ENCODE measurements at places on chromosomes 5 and 9. TPM values are rescaled to one million over a fixed set of nuclear protein-coding genes. Genes with fewer than 3 reads are reported as not detected.

- DNase-seq: no peak
These were observed 85.5 kb downstream of the DCP2 start for GRCh38 chr5:113061846-113062780.

The UGT3A1 gene
- total RNA-seq: not detected

The ETF1 gene
- total RNA-seq: 69.2 TPM

DNA sequence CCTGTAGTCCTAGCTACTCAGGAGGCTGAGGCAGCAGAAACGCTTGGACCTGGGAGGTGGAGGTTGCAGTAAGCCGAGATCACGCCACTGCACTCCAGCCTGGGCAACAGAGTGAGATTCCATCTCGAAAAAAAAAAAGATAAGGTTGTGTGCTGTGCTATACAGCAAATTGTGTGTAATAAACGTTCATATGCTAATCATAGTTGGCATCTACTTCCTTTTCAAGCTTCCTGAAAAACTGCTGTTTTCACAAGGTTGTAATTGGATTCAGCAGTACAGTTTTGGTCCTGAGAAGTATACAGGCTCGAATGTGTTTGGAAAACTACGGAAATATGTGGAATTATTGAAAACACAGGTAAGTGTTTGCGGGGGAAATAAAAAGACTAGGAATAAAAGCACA is 25.5 kb downstream of the OTULINL start:
- DNase-seq: no peak

The PTGER4 gene
- 18.2 TPM for total RNA-seq

DNA sequence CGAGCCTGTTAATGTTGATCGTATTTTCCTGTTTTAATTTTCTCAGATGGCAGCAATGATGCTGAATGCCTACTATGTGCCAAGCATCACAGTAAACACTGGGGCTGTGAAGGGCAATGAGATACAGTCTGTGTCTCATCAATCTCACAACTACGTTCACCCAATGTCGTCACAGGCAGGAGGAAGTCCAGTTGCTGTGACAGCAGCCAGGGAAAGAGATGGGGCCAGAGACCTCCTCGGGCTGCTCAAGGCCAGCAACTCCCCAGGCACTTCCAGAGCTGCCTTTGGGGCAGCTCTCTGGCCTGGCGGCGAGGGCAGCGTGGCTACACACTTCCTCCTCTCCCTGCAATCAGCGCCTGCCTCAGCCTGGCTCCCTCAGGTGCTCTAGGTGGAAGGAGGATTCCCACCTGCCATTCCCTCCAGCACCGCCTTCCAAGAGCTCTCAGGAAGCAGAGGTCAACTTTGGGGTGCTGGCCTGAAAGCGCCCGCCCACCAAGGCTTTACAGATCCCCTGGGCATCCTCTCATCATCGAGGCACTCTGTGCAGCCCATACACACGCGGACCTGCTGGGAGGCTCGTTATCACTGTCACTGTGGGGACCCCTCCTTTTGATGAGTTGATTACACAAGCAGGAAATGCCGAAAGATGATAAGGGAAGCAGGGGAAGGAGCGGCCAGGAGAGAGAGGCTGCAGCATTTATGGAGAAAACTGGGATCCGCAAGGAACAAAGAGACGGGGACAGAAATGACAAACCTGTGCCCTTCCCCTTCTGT is 159.2 kb downstream of the ZDHHC21 start:
- DNase-seq: no peak

- DNase-seq: no peak
These were observed 562.8 kb upstream of the C9orf72 start for GRCh38 chr9:28136113-28136512.

DNA sequence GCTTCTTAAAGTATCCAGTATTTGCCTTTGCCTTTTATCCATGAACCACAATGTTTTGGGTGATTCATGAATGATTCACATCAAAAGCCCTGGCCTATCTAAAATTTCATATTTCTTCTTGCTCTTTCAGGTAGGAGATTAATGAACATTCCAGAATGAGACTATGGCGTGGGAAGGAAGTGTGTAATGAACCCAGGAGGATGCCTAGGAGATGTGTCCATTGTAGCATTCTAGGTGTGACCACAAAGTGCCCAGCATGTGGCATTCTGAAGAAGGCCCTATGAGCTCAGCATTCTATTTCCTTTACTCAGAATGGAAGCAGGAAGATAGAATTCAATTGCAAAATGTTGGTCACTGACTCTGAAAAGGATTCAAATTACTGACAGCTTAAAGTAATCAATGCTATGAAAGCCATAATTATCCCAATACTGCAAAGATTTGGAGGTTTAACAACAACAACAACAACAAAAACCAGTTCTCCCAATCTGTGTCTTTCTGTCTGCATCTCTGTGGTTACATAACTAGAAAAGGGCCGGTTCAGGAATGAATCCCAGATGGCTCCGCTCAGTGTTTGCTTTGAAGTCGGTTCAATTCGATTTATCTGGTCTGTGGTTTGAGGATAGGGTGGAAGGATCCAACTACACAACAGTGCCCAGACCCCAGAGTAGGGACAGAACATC is 126.7 kb downstream of the FOXD1 start:
- DNase-seq: no peak

The FGFR4 gene
- total RNA-seq: 0.23 TPM

DNA sequence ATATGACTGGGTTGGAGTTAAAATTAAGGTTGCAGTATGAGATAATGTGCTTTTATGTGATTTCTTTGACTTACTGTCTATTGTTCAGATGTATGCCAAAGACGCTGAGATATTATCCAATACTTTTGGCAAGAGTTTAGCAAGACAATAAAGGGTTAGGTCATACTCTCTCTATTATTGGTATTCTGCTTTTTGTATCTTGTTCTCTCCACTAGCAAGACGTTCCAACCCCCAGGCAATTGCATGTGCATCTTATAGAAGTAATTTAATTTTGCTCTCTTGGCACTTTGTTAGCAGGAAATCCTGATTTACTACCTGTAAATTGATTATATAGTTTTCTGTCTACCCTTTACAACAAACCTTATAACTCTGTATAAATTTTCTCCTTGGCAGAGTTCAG is 1093.6 kb downstream of the CDH9 start:
- no peak for DNase-seq

DNA sequence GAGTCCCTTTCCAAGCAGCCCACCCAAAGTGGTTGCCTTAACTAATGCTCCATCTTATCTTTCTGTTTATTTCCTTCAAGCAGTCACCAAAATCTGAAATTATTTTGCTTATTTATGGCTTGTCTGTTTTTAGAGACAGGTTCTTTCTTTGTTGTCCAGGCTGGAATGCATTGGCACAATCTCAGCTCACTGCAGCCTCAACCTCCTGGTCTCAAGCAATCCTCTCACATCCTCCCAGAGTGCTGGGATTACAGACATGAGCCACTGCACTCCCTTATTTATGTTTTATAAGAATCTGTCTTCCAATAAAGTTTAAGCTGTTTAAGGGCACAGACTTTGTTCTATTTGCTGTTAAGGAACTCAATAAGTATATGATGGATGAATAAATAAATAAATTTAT is 133.7 kb downstream of the GABRB2 start:
- DNase-seq: no peak

The SLC34A3 gene
- not detected for total RNA-seq
